ENCODE measurements at places on chromosomes 7 and 10.

- DNase-seq: no peak
Measured at GRCh38 chr10:16995867-16996529, 133.6 kb downstream of the CUBN start.

GRCh38 chr7:142800699-142801260, 30.0 kb downstream of the PRSS2 start:
- no peak for DNase-seq

GRCh38 chr10:93437946-93438612, 44.1 kb downstream of the MYOF start:
- DNase-seq: no peak

- DNase-seq: no peak
Measured at GRCh38 chr7:128404143-128404681, 5.6 kb downstream of the IMPDH1 start.

- no peak for DNase-seq
Measured at GRCh38 chr10:102764470-102765161, 20.9 kb downstream of the WBP1L start.

DNA sequence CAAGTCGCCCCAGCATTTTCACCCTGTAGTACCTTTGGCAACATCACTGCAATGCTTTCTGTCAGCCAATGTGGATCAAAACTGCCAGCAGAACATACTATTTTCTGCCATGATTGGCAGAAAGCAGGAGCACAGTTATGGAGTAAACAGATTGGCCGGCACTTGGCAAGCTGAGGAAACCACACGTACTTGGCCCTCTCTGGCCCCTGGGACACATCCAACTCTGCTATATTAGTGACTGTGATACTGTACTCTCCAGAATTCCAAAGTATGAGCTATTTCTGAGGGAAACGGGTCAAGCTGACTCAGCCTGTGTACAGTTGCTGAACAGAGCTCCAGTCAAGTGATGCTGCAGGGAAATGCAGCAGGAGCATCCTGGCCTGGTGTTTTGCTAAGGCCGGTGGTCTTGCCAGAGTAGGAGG, 39.8 kb upstream of the LANCL2 start:
- no peak for DNase-seq

- DNase-seq: no peak
Measured at GRCh38 chr7:46651070-46651469, 730.0 kb upstream of the IGFBP3 start.

- DNase-seq: no peak
Measured at GRCh38 chr7:22154143-22154529, 202.8 kb downstream of the RAPGEF5 start.

DNA sequence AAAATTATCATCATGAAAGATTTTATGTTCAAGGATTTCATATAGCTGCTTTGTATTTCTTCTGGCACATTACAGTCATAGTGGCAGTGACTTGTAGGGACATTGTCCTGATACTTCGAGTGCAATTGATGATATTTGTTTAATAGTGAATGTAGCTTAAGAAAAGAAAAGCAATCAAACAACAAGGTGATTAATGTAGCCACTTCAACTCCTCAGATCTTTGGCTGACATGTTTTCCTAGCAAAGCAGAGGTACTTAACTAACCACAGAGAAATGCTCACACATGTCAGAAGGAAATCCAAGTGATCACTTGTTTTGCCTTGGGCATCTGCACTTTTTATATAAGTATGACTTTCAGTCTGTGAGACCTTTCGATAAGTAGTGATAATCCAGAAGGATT, 470.3 kb downstream of the AUTS2 start:
- no peak for DNase-seq

DNA sequence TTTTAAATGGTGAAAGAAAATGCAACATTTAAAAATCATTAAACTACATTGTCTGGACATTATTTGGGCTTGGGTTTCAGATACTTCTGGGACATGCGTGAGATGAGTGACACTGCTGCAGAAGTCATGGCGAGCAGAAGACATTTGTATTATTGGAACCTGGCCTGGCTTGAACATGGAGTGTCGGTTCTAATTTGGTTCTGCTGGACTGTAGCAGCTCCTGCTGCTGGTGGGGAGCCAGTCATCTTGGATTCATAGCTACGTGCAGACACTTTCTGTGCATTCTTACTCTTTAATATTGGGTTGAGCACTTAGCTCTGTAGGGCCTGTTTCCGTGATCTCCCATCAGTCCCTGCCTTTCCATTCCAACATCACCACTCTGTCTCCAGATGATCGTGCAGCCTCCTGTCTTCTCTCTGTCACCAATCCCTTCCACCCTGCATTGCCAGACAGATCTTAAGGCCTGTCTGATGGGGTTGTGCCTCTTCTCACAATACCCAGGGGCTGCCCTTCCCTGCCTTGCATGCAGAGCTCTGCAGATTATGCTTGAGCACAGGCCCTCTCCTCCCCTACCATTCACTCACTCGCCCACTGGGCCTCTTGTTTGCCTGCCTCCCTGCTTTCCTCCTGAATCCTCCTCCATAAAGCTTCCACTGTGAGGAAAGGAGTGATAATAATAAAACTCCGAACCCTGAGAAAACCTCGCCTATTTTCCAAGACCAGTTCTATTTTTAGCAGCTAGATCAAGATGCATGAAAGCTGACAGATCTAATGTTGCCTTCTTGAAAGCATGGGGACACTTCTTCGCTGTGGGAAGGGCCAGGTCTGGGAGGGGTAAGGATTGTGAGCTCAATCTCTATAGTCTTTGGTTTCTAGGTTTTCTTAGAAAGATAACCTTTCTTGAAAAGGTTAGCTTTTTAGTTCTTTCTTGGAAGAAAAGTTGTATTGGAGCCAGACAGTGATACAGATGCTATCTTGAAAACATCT, 32.9 kb downstream of the CELF2 start:
- DNase-seq: no peak

All from natural killer cell (primary cell).